Pancreas (tissue), 10 donors: ENCODE measurements at places on chromosomes 1 and 21. TPM values are rescaled to one million over a fixed set of nuclear protein-coding genes. Genes with fewer than 3 reads are reported as not detected.

Gene JTB
- 92.5 TPM for total RNA-seq

Gene IFNAR1
- 44.1 TPM for total RNA-seq

Gene NES
- 2.9 TPM for total RNA-seq

Gene FMO3
- total RNA-seq, result 0.90 TPM

Gene CHAF1B
- total RNA-seq, result 3.1 TPM

Gene C8B
- total RNA-seq, result 0.28 TPM

Gene IFI16
- total RNA-seq, result 5.9 TPM

Gene F13B
- total RNA-seq, result not detected

Gene FCRL5
- 0.09 TPM for total RNA-seq

GRCh38 chr21:43333298-43334062 is 93.5 kb downstream of the SIK1 start:
- peak; percentile 52 for DNase-seq

DNA sequence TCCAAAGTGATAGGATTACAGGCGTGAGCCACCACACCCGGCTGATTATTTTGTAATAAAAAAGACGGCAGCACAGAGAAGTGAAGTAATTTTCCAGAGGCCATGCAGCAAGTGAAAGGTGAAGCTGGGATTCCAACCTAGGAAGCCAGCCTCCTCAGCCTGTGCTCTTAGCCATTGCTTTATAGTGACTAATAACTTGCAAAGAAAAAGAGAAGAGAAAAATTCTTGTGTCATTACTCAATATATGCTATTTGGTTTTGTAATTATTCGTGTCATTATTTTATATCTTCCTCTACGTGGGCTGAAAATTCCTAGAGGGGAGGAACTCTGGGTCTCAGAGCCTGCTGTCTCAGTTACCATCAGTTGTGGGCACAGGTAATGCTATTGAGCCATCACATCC is 1.6 kb upstream of the IER5 start:
- DNase-seq, result no peak

DNA sequence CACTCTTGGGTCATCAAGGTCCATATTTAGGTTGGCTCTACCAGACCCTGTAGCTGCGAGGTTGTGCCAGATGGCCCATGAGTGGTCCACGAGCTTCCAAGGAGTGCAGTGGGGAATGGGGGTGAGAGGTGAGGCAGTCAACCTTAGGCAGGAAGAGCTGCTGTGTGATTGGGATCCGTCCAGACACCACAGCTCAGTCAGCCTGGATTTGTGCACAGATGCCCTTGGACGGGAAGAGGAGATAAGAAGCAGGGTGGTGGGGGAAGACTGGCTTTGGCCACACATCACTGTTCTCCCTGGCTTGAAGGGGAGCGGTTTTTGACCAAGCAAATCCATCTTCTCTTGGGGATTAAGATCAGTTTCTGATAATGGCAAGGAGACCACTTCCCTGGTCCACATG is 130.6 kb downstream of the IGSF21 start:
- DNase-seq, result no peak

GRCh38 chr1:41774471-41774990 is 144.2 kb downstream of the HIVEP3 start:
- DNase-seq, result no peak

- DNase-seq, result no peak
Observed at GRCh38 chr1:100360790-100361510, 8.6 kb downstream of the CDC14A start.

GRCh38 chr1:153774026-153774595 is 1.1 kb upstream of the SLC27A3 start:
- DNase-seq, result no peak

- DNase-seq, result no peak
Observed at GRCh38 chr1:234932511-234933430, 195.9 kb downstream of the TOMM20 start.

GRCh38 chr1:11752359-11753088 is 9.5 kb upstream of the C1orf167 start:
- no peak for DNase-seq

DNA sequence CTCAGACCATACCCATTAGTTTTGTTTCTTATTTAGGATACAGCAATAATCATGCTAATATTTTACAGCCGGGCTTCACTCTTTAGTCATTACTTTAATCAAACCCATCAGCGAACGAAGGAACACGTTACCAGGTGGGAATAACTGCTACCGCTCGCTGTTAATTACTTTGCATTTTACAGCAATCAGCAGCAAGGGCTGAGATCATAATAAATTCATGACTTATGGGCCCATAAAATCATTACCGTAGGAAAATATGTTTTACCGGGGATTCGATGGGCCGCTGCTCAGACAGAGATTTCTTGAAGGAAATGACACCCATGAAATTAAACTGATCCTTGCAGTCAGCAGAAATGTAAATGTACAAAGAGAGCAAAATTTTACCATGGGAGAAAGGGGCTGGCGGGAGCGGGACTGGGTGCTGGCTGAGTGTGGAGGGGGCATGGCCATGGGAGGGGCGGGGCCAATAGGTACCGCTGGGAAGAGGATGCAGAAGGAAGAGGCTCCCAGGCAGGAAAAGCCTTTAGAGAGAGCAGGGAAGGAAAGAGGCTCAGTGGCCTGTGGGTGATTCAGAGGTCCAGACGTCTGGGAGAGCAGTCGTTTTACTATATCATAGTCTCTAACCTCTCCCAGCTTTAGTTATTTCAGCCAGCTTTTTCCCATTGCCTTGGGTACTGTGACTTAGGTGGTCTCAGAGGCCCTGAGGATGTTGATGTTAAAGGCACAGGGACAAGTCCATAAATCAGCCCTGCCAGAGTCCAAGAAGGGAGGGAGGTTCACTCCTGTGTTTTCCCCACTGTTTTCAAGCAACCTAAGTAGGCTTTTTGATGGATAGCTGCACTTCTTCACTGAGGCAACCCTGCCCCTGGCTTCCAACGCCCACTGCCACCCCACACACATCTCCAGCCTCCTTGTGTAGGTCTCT is 258.9 kb downstream of the SEC16B start:
- DNase-seq, result no peak

- DNase-seq, result no peak
Observed at GRCh38 chr21:36207577-36208320, 51.1 kb downstream of the DOP1B start.

DNA sequence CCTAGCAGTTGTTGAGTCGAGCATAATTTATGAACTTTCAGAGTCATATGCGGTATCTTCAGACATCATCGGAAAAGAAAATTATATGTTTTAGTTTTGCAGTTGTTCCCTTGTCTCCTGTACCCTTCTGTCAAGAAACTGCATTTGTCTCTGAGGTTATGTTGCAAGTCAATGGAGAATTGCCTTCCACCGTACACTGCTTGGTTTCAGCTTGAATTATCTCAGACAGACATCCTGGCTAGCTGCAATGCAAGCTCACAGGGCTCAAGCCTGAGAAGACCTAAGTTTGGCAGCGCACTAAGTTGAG is 156.0 kb downstream of the NFIA start:
- DNase-seq, result no peak

- no peak for DNase-seq
Observed at GRCh38 chr1:50893466-50893865, 66.6 kb downstream of the FAF1 start.

- no peak for DNase-seq
Observed at GRCh38 chr1:226051365-226051764, 11.2 kb upstream of the H3-3A start.

GRCh38 chr21:40732253-40733023 is 114.5 kb downstream of the DSCAM start:
- no peak for DNase-seq

- DNase-seq, result no peak
Observed at GRCh38 chr1:22115286-22115685, 27.6 kb downstream of the WNT4 start.

DNA sequence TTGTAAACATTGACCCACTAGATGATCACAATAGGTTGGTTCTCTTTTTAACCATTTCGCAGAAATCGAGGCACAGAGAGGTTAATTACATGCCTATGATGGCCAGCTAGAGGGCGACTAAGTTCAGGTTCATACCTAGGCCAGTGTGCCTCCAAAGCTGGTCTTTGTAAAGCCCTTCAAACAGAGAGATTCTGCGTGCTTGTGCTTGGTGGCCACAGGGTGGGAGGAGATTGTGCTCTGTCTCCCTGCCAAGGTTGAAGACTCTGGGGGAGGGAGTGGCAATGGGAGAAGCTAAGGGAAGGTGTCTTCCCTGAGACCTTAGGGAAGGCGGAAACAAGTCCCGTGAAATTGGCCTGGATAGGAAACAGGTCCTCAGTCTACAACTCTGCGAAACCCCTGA is 59.1 kb upstream of the RBM15 start:
- no peak for DNase-seq

DNA sequence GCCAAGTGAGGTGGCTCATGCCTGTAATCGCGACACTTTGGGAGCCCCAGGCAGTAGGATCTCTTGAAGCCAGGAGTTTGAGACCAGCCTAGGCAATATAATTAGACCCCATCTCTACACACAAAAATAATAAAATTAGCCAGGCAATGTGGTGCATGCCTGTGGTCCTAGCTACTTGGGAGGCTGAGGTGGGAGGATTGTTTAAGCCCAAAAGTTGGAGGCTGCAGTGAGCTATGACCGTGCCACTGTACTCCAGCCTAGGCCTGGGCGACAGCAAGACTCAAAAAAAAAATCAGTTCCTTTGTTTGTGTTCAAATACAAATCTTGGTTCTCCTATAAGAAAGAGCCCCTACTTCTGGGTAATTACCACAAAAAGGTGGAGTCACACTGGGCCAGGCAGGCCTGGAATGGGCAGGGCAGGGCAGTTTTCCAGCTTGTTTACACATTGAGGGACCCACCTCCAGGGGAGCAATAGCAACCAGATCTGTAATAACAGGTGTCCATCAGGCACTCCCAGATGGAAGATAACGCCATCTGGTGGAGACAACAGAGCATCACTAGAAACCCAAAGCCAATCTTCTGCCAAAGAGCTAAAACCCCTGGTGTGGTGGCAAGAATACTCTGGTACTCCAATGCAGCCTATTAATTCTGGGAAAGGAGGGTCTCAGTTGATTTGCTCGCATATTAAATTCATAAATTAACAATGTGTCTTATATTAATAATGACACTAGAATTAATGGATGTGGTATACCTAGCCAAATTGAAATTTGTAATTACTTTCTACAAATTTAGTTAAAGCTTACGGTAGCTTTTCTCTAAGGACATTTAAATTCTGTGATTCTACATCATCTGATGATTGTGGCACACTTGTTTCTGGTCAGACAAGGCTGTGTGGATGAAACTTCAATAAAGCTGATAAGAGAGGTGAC is 13.2 kb downstream of the PPP1R15B start:
- peak; percentile 79 for DNase-seq

GRCh38 chr21:44253832-44254710 is 7.6 kb downstream of the DNMT3L start:
- DNase-seq, result peak; percentile 45

- DNase-seq, result peak; percentile 74
Observed at GRCh38 chr1:1284221-1285101, 4.2 kb downstream of the SCNN1D start.

- no peak for DNase-seq
Observed at GRCh38 chr1:69401879-69402278, 165.8 kb upstream of the LRRC7 start.

- no peak for DNase-seq
Observed at GRCh38 chr1:198959676-198960075, 320.8 kb downstream of the PTPRC start.

- DNase-seq, result no peak
Observed at GRCh38 chr1:100141192-100141591, 8.2 kb downstream of the TRMT13 start.

DNA sequence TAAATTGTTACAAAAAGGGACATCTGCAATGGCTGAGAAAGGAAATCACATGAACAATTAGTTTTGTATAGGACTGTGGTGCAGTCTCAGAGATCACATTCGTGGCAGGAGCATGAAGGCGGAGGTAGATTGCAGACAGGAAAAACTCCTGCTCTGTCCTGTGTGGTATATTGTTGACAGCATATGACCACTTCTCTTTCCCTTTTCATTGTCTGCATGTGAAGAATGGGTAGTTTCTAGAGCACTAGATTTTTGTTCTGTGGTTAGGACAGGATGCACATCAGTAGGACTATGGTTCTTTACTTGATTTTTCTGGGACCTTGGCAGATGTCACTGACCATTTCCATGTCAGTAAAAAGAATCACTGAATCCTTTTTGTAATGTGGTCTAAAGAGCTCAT is 625.9 kb upstream of the PKN2 start:
- no peak for DNase-seq

- no peak for DNase-seq
Observed at GRCh38 chr1:238772322-238772721, 614.0 kb upstream of the CHRM3 start.

DNA sequence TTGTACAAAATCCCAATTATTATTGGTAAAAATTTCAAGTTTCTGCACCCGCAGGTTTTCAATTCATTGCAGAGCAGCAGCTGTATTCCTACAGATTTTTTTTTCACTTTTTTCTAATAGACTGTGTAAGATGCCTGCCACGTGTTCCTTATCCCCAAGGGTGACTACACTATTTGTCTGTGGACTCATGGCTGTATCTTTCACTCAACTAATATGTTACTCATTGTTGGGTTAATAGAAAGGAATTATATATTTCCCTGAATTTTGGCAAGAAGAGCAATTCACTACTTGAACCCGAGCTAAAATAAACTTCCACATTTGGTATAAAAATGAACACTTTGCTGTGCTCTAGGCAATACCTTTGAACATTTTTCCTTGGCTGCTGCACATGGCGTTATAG is 158.7 kb downstream of the NCAM2 start:
- DNase-seq, result no peak

GRCh38 chr1:65267683-65268082 is 41.7 kb upstream of the DNAJC6 start:
- DNase-seq, result no peak

- no peak for DNase-seq
Observed at GRCh38 chr21:34223376-34223775, 140.4 kb upstream of the KCNE2 start.

DNA sequence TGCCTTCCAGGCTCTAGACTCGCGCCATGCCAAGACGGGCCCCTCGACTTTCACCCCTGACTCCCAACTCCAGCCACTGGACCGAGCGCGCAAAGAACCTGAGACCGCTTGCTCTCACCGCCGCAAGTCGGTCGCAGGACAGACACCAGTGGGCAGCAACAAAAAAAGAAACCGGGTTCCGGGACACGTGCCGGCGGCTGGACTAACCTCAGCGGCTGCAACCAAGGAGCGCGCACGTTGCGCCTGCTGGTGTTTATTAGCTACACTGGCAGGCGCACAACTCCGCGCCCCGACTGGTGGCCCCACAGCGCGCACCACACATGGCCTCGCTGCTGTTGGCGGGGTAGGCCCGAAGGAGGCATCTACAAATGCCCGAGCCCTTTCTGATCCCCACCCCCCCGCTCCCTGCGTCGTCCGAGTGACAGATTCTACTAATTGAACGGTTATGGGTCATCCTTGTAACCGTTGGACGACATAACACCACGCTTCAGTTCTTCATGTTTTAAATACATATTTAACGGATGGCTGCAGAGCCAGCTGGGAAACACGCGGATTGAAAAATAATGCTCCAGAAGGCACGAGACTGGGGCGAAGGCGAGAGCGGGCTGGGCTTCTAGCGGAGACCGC is 2.0 kb upstream of the OLIG2 start:
- no peak for DNase-seq
